ENCODE measurements at places on chromosomes 2 and 18.
A peak's percentile ranks its signal among the peaks of the same experiment; 100 is the strongest.

DNA sequence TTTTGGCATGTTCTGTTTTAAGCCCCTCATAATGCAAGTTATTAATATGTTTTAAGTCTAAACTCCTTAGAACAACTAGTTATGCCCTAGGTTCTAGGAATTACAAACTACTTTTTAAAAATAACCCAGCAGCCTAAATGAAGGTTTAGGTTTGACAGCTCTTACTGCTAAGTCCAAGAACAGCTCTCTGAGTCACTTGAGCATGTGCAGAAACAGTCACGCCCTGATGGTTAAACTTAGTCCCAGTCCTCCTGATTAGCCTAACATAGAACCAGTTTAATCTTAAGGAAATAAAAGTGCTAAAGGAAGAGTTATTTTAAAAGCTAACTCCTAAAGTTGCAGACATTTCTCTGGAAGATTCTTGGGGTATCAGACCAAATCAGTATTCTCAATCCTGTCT is 72.5 kb downstream of the RMDN2 start:
- no peak overlapping the region for H3K4me3 ChIP-seq
- H3K27ac ChIP-seq: no peak overlapping the region
- H3K4me1 ChIP-seq: no peaks in the 10 kb centered on the region
- DNase-seq: no peak
- H3K36me3 ChIP-seq: peaks cover 13% of the 10 kb centered on the region

DNA sequence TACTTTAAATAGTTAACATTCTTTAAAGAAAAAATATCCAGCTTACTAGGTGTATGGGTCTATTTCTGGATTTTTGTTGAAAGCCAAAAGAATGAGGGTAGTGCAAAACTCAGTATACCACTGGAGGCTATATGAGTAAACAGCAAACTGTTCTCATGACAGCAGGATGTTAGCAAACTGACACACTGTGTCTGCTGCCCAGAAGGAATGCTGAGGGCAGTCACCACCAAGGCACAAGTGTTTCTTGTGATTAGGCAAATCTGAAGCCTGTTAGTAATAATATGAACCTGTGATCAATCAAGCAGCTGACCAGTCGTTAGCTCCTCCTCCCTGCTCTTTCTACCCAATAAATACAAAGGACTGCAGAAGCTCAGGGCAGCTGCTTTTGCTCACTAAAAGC is 50.5 kb upstream of the SULT1C3 start:
- H3K27ac ChIP-seq: no peak overlapping the region
- H3K4me3 ChIP-seq: no peak overlapping the region
- H3K27me3 ChIP-seq: peaks cover 15% of the 10 kb centered on the region

DNA sequence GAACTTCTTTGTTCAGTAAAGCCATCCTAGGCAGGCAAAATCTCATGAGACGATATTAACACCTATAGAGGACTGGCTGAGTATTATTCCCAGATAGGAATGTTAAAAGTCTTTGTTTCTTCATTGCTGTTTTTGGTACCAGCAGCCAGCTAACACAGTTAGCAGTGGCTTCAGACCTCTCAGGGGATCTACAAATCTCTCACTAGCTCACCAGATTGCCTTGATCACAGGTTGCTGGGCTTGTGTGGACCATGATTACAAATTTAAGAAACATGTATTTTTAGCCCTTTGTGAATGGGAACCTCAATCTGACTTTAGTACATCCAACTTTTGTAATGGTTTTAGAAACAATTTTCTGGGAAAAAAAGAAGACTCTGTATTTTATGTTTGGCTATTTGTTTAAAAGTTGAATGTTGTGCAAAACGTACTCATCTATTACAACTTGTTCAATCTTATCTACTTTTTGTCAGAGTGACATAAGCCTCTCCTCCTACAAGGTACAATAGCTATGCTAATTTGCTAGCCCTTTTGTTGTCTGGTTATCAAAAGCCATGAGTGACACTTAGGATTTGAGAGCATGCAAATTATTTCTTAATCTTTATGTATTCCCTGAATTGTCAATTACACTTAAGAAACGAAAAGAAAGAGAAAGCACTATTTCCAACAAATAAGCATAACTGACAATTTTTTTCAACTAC is 693.1 kb downstream of the ERBB4 start:
- H3K4me3 ChIP-seq: no peak overlapping the region
- DNase-seq: no peak
- no peak overlapping the region for H3K27ac ChIP-seq
- no peaks in the 10 kb centered on the region for H3K36me3 ChIP-seq
- no peaks in the 10 kb centered on the region for H3K4me1 ChIP-seq

GRCh38 chr2:241863536-241863954 is 4.9 kb upstream of the PDCD1 start:
- DNase-seq: peak; percentile 87
- peaks cover 10% of the 10 kb centered on the region for H3K36me3 ChIP-seq
- H3K27ac ChIP-seq: peak overlapping the region; percentile 89
- H3K27me3 ChIP-seq: peaks cover 24% of the 10 kb centered on the region

- H3K36me3 ChIP-seq: peaks cover 16% of the 10 kb centered on the region
- no peak for DNase-seq
- no peaks in the 10 kb centered on the region for H3K27me3 ChIP-seq
- no peak overlapping the region for H3K27ac ChIP-seq
These were observed 150.0 kb downstream of the STK39 start for GRCh38 chr2:168097431-168097830.

GRCh38 chr2:229152674-229153073 is 118.4 kb downstream of the PID1 start:
- H3K36me3 ChIP-seq: no peaks in the 10 kb centered on the region
- H3K4me3 ChIP-seq: no peak overlapping the region
- H3K27me3 ChIP-seq: no peaks in the 10 kb centered on the region
- DNase-seq: no peak

GRCh38 chr2:99836690-99837605 is 305.4 kb downstream of the AFF3 start:
- no peaks in the 10 kb centered on the region for H3K36me3 ChIP-seq
- DNase-seq: no peak
- no peak overlapping the region for H3K4me3 ChIP-seq
- peaks cover 11% of the 10 kb centered on the region for H3K4me1 ChIP-seq

GRCh38 chr18:50594942-50595341 is 35.1 kb downstream of the MAPK4 start:
- no peak for DNase-seq
- H3K36me3 ChIP-seq: no peaks in the 10 kb centered on the region
- no peak overlapping the region for H3K4me3 ChIP-seq
- H3K4me1 ChIP-seq: no peaks in the 10 kb centered on the region
- peaks cover 1% of the 10 kb centered on the region for H3K27me3 ChIP-seq
- no peak overlapping the region for H3K27ac ChIP-seq

DNA sequence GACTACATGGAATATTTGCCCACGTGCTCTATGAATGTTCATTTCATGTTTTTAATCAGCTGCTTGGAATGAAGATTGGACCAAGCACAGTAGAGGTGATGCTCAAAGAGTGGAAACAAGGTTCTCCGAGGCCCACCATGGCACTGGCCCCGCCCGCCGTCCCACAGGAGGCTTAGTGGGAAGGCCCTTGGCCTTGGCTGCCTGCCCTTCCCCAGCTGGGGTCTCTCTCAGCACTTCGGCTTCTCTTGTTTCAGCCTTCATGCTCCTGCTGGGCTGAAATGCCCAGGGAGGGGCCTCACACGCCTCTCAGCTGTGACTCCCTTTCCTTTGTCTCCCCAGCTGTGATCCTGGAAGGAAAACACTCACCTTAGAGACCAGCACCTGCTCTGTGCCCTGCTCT is 833.2 kb downstream of the GALR1 start:
- H3K27ac ChIP-seq: no peak overlapping the region
- no peak overlapping the region for H3K4me3 ChIP-seq
- H3K27me3 ChIP-seq: peaks cover 5% of the 10 kb centered on the region

DNA sequence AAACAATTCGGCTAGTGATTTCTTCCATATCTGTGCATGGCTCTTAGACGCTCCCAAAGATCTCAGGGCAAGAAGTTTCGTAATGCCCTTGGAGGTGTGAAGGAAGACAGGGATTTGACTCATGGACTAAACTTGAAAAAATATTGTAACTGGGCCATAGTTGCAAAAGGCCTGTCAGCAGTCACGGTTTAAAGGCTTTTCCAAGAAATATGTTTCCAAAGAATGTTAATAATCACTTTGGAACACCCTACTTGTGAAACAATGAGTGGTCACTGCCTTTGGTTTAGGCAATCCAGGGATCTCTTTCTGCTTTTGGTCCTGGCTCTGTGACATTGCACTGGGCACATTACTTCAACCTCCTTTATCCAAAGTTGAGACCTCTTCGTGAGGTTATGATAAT is 102.5 kb upstream of the RASGRP3 start:
- no peak overlapping the region for H3K27ac ChIP-seq
- no peak for DNase-seq
- no peaks in the 10 kb centered on the region for H3K4me1 ChIP-seq
- no peaks in the 10 kb centered on the region for H3K27me3 ChIP-seq
- no peaks in the 10 kb centered on the region for H3K36me3 ChIP-seq

DNA sequence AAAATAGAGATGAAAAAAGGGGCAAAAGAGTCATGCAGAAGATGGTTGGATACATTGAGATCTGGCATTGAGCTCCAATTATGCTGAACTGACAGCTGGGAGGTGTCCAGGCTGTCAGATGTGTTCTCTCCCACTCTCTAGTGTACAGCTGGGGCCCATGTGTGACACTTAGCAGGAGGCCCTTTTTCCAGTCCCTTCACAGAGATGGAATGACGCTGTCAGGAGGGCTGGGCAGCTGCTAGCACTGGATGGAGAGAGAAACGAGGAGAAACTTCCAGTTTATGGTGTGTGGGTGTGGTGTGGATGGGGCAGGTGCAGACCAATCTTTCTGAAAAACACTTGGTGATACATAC is 437.7 kb upstream of the HS6ST1 start:
- H3K36me3 ChIP-seq: no peaks in the 10 kb centered on the region
- DNase-seq: no peak
- H3K4me1 ChIP-seq: peaks cover 16% of the 10 kb centered on the region

DNA sequence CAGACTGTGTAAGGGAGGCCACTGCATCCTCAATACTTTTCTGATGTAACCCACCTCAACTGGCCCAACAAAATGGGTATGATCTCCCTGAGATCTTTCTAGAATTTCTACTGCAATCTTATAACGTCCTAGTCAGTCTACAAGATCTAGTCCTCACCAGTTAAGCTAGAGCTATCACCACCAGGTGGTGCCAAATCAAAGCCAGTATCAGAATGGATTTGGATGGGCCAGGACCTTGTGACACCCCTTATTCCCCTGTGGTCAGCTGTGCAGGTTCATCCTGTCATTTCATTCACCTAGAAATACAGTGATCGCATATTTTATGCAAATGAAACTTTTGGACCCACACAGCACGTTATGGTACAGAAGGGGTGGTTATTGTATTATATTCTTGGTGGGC is 90.3 kb downstream of the OLA1 start:
- H3K27ac ChIP-seq: no peak overlapping the region
- no peak overlapping the region for H3K4me3 ChIP-seq
- DNase-seq: peak; percentile 43
- H3K4me1 ChIP-seq: peaks cover 10% of the 10 kb centered on the region
- H3K36me3 ChIP-seq: peaks cover 13% of the 10 kb centered on the region

- no peaks in the 10 kb centered on the region for H3K27me3 ChIP-seq
- H3K27ac ChIP-seq: no peak overlapping the region
- H3K4me3 ChIP-seq: no peak overlapping the region
- peaks cover 48% of the 10 kb centered on the region for H3K4me1 ChIP-seq
- H3K36me3 ChIP-seq: peaks cover 25% of the 10 kb centered on the region
These were observed 19.9 kb downstream of the RNF144A start for GRCh38 chr2:6937157-6937556.

DNA sequence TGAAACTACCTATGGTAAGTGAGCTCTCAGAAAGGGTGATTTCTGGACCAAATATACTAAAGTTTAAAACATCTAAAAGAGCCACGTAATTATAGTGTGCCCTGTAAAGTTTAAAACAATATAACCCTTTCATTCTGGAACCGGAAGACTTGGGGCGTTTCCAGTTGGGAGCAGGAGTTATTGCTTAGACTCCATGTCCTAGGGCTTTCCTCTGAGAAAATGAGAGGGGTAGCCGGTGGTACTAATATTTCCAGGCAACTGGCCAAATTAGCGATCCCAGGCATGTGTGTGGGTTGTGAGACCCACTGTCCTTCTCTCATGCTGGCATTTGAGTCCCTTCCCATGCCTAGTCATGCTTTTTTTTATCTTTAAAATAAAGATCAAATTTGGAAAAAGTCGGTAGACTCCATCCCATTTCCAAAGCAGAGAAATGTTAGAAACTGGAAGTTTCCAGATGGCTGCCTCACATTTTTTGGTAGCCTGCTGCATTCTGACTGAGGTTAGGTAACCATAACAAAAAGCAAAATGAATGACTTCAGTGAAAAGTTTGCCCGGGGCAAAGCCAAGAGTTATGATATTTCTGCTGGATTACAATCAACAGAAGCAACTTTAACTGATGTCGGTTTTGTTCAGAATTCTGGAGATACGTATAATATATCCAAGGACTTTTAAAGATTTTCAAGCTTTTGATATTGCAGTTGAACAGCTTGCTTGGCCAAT is 227.4 kb downstream of the SS18 start:
- no peaks in the 10 kb centered on the region for H3K4me1 ChIP-seq
- DNase-seq: no peak
- no peak overlapping the region for H3K27ac ChIP-seq
- H3K4me3 ChIP-seq: no peak overlapping the region

DNA sequence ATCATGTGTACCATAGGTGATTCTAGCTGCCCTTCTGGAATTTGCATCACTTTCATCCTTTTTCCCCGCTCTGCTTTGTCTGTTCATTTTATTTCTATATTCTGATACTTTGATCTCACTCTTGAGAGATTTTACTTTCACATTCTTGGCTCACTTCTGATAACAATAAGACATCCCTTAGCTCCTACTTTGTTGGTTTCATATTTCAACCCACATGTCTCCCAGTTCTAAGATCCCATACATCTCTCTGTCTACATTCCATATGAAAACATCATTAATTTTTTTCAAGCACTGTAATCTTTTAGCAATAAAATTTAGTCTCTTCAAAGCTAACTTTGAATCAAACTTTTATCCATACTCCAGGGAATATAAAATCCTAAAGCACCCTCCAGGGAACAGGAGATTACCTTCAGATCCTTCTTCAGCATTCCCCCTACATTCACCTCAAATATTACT is 75.6 kb downstream of the COL3A1 start:
- H3K27ac ChIP-seq: no peak overlapping the region
- H3K4me3 ChIP-seq: no peak overlapping the region
- no peaks in the 10 kb centered on the region for H3K36me3 ChIP-seq
- no peak for DNase-seq
- no peaks in the 10 kb centered on the region for H3K4me1 ChIP-seq

DNA sequence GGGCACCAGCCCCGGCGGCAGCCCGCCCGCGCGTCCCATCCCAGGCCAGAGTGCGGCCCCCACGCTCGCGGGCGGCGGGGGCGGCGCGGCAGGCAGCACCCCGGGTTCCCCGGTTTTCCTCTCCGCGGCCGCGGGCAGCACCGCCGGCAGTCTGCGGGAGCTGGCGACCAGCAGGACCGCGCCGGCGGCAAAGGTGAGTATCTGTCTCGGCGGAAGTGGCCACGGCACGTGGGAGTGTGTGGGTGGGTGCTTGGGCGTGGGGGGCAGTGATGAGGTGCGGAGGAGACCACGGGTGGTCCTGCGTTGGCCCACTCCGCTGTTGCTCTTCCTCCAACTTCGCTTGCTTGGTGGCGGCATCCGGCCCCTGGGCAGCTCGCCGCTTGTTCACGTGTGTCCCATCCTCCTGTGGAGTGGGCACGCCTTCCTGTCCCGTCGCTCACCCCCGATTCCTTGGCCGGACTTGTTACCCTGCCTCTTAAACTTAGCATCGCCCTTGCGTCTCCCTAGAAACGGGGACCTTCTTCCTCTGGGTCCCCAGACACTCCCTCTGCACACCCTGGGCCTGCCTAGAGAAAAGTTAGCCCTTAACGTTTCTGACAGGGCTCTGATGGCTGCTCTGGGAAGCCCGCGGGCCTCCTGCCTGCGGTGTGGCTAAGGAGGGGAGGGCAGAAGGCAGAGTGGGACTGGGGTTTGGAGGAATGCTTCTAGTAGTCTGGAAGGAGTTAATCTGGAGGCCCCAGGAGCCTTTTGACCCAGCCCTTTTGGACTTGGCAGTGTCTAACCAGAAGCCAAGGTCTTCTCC is 1.1 kb downstream of the SH3RF3 start:
- peak; percentile 48 for DNase-seq
- peak overlapping the region; percentile 79 for H3K4me3 ChIP-seq
- H3K4me1 ChIP-seq: peaks cover 36% of the 10 kb centered on the region
- peaks cover 3% of the 10 kb centered on the region for H3K36me3 ChIP-seq
